ENCODE measurements at places on chromosomes 5 and 9.

DNA sequence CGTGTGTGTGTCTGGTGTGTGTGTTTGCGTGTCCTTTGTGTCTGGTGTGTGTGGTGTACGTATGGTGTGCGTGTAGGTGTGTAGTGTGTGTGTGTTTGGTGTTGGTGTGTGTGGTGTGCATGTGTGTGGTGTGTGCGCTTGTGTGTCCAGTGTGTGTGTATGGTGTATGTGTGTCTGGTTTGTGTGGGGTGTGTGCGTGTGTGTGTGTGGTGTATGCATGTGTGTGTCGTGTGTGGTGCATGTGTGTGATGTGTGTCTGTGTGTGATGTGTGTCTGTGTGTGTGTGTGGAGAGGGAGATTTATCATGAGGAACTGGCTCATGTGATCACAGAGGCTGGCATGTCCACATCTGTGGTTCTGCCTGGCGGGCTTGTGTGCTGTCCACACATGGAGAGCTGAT is 71.7 kb downstream of the CACNA1B start:
- DNase-seq = no peak

DNA sequence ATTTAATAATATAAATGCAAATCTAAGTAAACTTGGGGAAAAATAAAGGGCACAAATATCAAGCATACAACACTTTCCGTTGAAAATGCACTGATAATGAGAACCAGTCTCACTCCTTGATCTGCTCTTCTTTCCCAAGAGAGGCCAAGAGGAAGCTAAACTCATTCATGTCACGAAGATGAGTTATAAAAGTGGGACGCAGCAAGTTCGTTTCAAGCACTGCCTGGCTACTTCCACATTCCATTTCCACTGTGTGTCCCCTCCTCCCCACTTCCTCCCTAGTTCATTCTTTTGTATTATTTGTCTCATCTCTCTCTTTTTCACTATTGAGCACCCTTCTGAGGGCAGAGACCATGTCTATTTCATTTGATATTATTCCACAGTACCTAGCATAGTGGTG is 158.1 kb downstream of the SLC24A2 start:
- DNase-seq = no peak

DNA sequence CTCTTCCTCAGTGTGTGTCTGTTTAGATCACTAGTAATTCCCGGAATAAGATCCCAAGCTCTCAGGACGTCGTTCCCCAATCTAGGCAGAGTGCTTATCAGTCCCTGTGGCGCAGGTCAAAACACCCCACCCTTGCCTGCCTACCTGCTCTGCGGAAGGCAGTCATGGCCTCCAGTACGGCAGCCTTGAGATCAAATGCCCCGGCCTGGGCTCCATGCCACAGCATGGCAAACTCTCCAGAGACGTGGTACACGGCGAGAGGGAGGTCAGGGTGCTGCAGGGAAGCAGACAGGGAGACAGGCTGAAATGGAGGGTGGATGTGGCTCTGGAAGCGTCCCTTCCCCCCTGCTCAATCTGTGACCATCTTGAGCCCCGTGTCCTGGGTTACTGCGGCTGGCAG is 12.0 kb upstream of the HDHD3 start:
- DNase-seq = no peak

GRCh38 chr5:129460936-129461710 is 1.0 kb downstream of the ADAMTS19 start:
- DNase-seq = no peak

- DNase-seq = no peak
These were observed 75.5 kb downstream of the CACNA1B start for GRCh38 chr9:137952976-137953666.

DNA sequence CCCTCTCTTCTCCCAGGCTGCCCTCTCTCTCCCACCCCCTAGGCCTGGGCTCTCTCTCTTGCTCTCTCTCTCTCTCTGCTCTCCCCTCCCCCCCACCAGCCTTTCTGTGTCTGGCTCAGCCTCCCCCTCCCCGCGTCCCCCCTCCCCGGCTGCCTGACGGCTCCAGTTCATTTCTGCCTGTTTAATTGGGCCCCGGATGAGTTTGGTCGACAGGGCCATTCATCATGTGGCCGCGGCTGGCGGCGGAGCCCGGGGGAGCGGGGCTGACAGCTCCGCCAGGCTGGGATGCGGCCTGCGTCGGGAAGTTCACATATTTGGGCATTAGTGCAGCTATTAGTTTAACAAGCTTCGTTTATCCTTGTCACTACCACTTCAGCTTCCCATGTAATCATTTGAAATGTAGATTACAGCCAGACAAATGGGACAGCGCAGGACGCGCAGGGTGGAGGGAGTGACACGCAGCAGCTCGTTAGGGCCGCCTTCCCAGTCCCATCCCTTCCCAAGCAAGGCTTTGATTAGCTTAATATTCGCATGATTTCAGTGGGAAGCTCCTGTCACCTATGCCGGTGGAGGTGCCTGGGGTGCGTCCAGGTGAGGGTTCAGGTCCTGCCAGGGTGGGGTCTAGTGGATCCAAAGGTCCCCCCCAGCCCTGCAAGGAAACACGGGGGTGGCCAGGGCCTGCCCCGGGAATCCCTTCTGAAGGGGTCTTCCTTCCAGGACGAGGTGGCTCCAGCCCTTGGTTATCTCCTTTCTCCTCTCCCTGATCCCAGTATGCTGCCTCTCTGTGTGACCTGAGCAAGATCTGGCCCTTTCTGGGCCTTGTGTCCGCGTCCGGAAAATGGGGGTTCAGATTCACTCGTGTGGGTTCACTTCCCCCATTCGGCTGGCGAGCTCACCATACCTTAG is 214.8 kb downstream of the PAX5 start:
- no peak for DNase-seq

- DNase-seq = peak; percentile 29
These were observed 18.2 kb downstream of the S100Z start for GRCh38 chr5:76867827-76868693.

DNA sequence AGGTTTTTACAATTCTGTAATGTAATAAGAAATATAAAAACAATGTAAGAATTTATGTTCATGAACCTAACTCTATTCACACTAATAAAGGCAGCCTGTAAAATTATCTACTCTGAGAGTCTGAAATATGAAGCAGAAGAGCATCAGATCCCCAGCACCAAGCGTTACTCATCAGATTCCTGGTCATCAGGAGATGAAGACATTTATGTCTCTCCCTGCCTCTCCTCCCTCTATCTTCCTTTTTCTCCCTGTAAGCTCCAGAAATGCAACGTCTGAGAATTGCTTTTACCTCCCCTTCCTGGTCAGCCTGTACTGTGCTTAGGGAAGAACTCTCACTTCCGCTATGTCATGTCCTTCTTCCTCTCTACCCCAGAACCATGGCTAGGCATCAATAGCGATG is 114.4 kb upstream of the SLIT3 start:
- DNase-seq = no peak

GRCh38 chr9:95341293-95341962 is 23.9 kb upstream of the FANCC start:
- DNase-seq = no peak

DNA sequence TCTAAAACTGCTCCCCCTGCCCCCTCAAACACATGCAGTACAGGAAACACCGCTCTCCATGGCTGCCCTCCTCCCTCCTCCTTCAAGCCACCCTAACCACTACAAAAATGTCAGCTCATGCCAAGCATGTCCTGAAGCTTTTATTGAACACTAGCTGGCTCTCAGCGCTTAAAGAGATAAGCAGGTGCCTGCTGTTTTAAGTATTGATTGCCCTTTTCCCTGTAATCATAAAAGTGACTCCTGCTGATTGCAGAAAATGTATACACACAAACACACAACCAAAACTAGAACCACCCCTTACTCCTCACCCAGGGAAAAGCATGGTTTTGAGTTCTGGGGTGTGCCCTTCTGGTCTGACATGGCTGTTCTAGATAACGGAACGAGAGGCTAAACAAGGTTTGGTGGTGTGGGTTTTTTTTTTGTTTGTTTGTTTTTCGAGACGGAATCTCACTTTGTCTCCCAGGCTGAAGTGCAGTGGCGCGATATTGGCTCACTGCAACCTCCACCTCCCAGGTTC is 3.7 kb upstream of the UCK1 start:
- DNase-seq = no peak

DNA sequence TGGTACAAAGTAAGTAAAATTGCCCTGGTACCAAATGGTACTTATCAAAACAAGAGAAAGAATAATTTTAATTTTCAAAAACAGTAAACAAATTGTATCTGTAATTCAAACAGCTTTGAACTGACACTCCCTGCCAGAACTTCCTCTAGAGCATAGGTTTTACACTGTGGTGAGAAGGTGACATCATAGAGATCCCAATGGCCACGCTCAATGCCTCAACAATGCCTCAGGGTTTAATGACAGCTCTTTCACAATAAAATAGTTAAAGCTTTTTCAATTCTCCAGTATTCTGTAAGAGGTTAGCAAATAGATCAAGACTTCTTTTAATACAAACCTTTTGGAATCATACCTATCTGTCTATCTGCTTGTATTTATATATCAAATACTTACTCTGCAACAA is 437.1 kb downstream of the PRR16 start:
- DNase-seq = no peak

GRCh38 chr9:124359855-124360678 is 55.2 kb downstream of the PSMB7 start:
- no peak for DNase-seq

GRCh38 chr5:143676802-143677201 is 135.2 kb upstream of the HMHB1 start:
- no peak for DNase-seq

DNA sequence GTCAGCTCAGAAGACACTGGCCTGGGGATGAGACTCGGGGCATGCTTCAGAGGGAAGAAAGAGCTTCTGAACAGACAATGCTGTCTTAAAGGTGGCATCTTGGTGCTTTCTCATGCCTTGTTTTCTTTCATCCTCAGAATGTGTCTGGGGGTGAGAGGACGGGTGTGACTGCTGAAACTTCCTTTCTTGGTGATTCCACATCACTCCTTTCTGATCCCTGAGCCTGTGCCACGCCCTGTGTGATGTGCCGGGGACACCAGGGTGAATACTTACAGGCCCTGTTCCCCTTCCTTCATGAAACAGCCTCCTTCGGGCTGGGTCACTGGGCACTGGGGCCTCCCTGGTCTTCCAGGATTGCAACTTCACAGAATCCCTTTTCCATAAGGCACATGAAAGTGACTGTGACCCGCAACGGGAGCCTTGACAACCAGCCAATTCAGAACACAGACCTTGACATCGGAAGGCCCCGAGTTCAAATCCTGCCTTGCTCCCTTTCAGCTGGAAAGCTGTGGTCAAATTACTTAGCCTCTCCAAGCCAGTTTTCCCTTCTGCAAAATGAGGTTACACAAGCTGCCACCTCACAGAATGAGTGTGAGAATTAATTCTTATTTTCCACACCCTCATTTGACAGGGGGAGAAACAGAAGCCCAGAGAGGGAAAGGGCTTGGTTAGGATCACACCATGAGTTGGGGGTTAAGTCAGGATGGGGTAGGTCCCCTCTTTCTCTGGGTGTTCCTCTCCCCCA is 44.1 kb upstream of the IL17B start:
- no peak for DNase-seq

DNA sequence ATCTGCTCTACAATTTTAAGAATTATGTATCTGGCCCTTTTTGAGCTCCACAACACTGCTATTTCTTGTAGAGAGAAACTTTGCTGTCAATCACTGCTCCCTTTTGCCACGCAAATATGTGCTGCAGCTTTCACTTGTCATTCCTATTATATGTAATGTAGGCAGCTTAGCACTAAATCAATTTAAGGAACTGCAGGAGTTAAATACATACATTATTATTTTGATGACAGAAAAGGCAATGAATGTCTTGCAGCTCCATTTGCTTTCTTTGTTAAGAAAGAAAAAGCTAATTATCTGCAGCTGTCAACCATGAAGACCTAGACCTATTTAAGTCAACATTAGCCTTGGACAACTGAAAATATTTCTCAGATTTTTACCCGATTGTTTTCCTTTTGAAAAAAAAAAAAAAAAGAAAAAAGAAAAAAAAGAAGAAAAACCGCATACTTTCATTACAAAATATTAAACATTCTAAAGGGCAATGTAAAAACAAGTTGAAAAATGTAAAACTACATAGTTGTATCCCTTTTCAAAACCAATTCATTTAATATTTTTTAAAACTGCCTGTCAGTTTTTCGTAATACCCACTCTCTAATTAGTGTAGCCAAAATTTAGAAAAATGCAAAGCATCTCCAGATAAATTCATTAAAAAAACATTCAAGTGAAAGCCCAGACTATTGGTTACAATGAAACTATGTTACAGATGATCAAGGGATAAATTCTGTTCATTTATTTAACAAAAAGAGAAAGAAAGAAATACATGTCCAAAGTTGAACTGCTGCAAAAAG is 57.2 kb downstream of the RFX3 start:
- DNase-seq = no peak

DNA sequence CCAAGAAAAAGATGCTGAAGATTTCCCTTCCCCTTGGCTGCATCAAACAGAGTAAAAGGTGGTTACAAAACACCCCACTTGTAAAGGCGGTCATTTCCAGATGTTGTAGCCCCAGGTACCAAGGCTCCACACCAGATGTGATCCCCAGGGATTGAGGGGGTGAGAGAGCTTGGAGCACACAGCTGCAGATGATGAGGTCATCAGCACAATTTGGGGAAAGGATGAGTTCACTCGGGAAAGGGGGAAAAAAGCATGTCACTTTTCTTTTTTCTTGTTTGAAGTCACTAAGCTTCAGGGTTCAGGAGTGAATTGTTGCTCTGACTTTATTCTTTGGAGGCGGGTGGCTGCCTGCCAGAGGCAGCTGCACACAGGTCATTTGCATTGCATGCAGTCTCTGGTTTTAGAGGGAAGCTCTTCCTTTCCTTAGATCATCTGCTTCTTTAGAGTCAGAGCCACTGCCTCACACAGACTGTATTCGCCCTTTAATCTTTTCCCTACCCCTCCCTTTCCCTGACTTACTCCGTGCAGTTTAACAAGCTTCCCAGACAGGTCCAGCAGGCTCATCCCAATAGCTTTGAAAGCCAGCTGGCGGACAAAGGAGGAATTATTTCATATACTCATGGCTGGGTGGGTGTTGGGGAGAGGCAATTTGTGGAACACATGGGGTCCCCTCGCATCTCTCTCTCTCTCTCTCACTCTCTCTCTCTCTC is 409.3 kb upstream of the SLC24A2 start:
- DNase-seq = no peak

DNA sequence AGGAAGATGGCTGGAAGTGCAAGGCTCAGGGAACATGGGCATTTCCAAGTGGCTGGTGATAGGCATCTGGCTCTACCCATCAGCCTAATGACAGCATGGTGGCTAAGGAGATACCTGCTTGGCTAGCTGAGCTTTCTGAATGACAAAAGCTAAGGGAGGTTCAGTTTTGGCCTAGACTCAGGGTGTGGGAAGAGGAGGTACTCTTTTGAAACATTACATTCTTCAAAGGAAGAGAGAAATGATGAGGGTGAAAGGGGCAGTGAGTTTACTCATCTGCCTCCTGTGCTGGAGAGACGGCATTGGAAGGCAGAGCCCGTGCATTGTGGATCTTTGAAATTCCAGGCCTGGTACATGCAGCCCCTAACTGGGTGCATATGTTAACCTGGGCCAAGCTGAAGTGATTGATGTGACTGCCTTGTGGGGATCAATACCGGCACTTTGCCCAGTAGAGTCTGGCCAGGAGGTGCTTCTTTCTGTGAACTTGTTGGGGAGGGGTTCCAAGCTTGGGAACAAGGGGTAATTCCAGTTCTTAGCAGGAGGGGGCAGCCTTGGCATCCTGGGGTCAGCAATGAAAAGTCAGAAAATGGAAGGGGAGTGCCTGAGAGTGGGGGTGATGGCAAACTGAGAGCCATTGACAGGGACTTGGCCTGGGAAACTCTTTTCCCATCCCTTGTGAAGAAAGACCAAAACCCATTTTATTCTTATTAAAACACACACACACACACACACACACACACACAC is 108.6 kb downstream of the ACER2 start:
- no peak for DNase-seq

- DNase-seq = no peak
These were observed 16.6 kb downstream of the SH3PXD2B start for GRCh38 chr5:172437445-172438318.

Measured in CD8-positive, alpha-beta memory T cell (primary cell).